ENCODE measurements at places on chromosomes 12 and 14.

DNA sequence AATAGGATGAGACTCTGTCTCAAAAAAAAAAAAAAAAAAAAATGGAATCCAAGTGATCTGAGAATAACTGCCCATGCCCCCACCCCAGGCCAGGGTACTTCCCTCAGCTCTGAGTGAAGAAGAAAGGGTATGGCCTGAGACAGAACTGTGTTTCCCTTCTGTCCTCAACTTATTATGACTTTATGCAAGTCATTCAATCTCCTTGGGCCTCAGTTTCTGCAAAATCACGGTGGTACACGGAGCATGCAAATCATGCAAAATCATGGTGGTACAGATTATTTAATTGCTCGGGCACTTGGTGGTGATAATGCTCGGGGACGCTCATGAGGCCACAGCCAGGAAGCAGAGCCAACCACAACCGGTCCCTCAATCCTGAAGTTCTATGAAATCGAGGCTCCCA is 56.5 kb upstream of the TBX3 start:
- no peak for DNase-seq

DNA sequence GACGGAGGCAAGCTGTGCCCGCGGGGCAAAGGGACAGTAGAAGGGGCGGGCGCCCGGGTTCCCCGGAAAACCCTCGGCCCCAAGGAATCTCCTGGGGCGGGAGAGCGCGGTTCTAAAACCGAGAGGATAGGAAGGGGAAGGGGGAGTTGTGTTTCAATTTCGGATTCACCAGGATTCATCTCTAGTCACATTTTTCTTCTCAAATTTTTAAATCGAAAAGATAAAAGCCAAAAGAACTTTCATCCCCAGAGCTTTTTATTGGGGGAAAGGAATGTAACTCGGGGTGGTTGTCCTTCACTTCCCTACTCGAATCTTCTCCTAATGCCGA is 1.4 kb downstream of the BMP4 start:
- DNase-seq, result no peak

- no peak for DNase-seq
Measured at GRCh38 chr14:61616524-61617185, 78.7 kb upstream of the HIF1A start.

- DNase-seq, result no peak
Measured at GRCh38 chr14:72961579-72962335, 35.5 kb downstream of the DCAF4 start.

- DNase-seq, result no peak
Measured at GRCh38 chr12:59675461-59675860, 79.6 kb downstream of the SLC16A7 start.

GRCh38 chr14:73739899-73740617 is 25.9 kb upstream of the PNMA1 start:
- no peak for DNase-seq

DNA sequence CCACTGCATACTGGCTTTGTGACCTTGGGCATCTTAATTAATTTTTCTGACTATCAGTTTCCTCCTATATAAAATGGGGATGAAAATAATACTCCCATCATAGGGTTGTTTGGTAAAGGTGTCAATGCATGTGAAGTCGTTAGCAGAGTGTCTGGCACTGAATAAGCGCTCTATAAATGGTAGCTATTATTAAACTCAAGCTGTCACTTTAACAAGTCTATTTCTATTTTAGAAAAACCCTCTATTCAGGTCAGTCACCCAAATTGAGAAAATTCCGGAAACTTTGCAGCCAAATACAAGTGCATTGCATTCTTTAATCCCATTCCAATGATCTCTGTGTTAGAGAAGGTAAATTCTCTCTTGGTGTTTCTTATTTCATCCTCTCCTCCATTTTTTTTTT is 363.1 kb downstream of the SYT1 start:
- no peak for DNase-seq

- DNase-seq, result no peak
Measured at GRCh38 chr14:90491221-90491885, 94.5 kb downstream of the CALM1 start.

DNA sequence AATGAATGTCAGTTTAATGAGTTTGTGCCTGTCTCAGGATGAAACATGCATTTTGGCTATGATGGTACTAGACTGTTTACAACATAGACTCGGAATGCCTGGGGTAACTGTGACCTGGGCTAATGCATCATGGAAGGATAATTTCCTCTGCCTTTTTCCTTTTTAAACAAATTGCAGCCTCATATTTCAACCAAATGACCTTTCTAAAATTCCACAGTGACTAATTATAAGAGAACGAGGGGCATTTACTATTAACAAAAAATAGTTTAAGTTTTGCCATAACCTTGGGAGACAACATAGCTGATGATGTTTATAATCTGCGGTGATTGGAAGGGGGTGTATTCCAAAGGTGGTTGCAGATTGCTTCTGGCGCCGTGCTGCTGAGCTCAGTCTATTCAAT is 1140.5 kb downstream of the GALC start:
- DNase-seq, result no peak

- DNase-seq, result no peak
Measured at GRCh38 chr12:79487386-79488110, 203.2 kb downstream of the PAWR start.

DNA sequence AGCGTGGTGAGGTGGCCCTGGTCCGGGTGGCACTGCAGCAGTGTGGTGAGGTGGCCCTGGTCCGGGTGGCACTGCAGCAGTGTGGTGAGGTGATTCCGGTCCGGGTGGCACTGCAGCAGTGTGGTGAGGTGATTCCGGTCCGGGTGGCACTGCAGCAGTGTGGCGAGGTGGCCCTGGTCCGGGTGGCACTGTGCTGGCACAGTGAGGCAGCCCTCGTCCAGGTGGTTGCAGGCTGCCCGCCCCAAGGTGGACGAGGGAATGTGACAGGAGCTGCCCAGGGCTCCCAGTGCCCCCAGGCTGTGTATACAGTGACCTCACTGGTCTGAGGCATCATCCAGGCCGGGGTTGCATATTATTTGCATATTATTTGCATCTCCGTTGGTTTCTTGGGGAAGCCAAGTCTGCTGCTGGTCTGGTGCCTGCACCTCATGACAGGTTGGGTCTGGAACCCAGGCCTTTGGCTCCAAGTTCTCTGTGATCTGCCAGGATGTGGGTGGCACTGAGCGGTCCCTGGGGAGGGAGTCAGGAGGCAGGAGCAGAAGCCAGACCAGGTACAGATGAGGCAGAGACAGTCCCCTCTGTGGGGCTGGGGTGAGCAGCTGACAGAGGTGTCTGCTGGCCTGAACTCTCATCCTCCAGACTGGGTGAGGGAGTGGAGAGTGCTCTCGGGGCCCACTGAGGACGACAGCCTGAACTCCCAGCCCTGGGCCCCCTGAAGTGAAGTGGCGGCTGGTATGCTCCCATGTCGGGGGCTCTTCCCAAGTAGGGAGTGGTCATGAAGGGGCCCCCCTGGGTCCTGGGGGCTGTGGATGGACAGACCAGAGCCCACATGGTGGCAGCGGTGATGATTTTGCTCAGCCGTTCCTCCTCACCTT is 79.3 kb downstream of the KIF26A start:
- DNase-seq, result no peak

DNA sequence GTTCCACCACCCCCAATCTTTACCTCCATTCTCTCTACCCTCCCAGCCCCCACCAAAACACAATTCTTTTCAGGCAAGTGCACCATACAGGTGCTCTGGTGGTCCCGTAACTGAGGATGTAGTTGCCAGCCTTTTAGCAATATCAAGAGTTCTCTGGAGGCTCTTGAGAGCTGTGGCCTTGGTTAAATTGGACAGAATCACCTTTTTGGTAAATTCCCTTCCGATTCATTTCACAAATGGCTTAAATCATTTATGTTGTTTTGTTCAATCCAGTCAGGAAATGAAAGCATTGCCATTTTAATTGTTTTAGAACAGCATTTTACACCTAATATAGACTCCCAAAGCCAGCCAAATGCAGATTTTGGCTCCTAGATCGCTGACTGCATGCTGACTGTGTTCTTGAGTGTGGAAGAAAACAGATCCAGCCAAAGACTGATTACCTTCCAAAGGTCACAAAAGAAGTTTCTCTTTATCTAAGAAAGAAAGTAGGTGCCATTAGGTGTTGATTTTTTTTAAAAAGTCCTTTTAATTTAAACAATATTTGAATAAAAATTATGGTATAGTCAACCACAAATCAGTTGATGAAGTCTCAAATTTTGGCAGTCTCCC is 25.6 kb downstream of the CRADD start:
- no peak for DNase-seq

DNA sequence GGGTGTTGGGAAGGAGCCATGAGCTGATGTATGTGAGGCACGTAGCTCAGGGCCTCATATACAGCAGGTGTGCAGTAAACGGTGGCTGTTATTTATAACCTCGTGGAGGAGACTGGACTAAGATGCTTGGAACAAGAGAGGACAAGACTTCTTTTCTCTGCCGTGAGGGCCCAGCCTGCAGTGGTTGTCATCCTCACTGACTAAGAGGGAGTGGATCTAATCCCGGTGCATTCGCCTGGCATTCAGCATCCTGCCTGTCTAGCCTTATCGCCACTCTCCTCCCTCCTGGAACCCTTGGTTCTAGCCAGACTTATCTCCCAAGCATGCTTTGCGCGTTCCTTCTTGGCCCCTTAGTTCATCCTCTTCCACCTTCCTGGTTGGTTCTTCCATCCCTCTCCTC is 3.9 kb downstream of the TSPAN9 start:
- no peak for DNase-seq

DNA sequence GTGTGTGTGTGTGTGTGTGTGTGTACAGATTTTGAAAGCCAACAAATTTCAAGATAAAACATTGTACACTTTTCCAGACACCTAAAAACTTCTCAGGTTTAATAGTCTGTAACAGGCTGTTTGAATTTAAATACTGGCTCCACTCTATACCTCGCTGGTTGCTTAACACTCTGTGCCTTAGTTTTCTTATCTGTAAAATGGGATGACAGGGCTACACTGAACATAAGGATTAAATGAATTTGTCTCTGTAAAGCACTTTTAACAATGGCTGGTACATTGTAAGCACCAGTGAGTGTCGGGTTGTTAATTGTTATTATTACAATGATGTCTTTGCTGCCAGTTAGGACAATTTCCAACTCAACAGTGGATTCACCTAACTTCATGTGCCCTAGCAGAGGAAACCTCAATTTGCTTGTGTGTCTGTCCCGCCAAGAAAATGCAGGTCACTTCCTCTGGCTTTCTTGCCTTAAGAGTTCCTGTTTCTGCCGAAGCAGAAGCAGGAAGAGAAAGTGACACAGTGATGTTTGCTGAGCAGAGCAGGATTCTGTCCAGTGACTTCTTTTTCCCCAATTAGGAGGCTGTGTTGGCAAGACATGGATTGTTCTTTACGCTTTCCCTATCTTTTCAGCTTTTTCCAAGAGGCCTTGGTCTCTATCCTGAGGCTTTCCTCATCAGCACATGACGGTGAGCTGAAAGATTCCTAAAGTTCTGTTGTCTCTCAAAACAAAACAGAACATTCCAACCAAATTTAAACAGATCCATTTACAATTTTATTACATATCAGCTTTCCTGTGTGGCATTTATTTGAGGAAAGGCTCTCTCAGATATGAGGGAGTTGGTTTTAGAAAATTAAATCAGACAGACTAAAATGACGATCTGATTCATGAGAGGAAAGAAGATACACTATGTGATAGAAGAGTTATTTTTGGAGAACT is 154.1 kb upstream of the ATP2B1 start:
- no peak for DNase-seq

GRCh38 chr14:104874571-104875411 is 9.7 kb downstream of the CEP170B start:
- no peak for DNase-seq

DNA sequence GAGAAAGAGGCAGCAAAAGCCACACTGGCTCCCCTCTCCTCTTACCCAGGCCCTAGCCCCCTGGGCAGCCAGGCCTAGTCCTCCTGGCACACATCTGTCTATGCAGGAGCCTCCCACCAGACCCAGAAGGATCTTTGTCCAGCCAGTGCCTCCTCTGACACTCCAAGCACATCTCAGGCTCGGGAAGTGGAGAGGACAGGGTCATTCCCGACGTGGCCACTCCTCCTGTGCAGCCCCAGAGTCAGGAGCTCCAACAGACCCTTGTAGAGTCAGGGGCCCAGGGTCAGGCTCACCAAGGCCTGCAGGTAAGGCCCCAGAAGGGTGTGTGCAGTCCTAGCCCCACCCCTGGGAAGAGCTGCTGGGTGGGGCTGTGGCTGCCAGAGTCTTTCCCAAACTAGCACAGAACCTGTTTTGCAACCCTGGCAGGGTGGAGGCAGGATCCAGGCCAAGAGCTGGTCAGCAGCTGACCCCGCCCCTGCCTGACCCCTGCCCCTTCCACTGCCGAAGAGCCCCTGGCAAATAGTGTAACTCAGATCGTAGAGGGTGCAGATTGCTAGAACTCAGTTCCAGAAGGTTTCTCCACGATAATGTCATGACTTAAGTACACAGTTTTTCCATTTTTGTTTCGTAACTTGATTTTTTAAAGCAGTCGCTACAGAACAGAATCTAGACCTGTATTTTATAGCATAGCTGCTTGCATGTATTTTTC is 26.6 kb upstream of the PNMA1 start:
- DNase-seq, result no peak

DNA sequence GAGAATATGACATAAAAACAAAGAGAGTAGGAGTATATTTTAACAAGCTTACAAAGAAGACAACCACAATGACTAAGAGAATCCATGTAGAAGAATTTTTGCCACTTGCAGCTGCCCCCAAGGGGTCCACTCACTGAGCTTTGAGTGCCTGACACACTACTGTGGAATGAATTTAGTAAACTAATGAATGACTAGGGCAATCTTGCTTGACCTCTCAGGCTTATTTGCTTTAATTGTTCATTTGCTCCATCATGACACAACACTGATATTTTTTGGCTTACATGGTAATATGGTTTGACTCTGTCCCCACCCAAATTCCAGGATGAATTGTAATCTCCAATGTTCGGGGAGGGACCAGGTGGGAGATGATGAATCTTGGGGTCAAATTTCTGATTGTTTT is 249.1 kb upstream of the FAR2 start:
- no peak for DNase-seq

DNA sequence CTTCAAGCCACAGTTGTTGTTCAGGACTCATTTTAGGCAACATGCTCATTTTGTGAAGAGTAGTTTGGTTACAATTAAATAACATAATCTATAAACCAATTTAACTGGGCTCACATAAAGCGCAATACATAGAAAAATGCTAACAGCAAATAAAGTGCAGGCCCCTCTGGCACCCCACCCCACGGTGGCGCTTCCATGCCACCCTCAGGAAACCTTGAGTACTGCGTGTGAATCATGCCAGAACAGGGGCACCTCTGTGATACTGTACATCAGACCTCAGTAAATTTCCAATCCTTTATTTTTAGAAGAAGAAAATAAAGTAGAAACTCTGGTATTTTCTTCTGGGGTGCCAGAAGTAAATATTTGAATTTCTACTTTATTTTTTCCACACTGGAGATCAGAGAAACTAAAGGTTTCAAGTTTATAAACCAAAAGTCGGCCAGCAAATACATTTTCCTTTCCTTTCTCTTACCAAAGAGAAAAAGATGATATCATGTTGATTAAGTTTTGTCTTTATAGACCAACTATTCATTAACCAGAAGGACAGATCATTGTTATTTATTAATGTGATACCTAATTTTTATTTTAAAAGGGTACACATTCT is 316.8 kb downstream of the PAWR start:
- no peak for DNase-seq

GRCh38 chr14:67372833-67373232 is 12.7 kb downstream of the EIF2S1 start:
- no peak for DNase-seq

GRCh38 chr14:76827696-76828296 is 1.6 kb downstream of the LRRC74A start:
- no peak for DNase-seq

GRCh38 chr14:75011356-75011994 is 8.8 kb downstream of the EIF2B2 start:
- DNase-seq, result no peak
